CD4-positive, alpha-beta T cell (primary cell): ENCODE measurements at places on chromosomes 6 and 20.

- H3K27ac ChIP-seq, result no peak overlapping the region
- no peaks in the 10 kb centered on the region for H3K36me3 ChIP-seq
- DNase-seq, result no peak
Measured at GRCh38 chr6:14804785-14805210, 441.1 kb upstream of the JARID2 start.

DNA sequence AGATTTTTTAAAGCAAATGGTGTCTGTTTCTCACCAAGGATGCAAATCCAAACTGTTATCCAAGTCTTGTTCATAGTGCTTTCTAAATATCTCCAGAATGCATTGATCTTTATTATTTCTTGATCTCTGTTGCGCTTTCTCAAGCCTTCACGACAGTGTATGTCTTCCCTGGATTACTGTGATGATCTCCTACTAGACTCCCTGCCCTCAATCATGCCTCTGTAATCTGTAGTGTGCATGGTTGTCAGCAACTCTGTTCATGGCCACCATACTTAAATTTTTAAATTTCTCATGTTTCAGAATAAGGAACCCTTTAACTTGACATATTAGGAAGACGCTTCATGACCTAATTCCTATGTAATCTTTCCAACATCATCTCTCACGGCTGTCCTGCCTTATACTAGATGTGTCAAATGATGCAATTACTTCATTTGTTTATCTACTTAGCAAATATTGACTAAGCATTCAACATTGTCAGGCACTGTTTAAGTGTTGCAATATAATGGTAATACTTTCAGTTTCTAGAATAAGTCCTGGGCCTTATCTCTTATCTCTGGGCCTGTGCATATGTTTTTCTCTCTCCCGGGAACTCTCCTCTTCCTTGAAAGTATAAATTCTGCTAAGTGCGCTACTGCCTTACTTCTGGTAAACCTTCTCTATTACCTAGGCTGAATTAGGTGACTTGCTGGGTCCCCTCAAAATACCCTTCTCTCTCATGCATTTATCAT lies 25.6 kb upstream of the AHI1 start:
- H3K4me3 ChIP-seq, result no peak overlapping the region
- H3K27me3 ChIP-seq, result no peaks in the 10 kb centered on the region
- DNase-seq, result no peak
- H3K36me3 ChIP-seq, result no peaks in the 10 kb centered on the region

GRCh38 chr6:148081076-148081475 lies 261.6 kb upstream of the SASH1 start:
- no peaks in the 10 kb centered on the region for H3K27me3 ChIP-seq
- H3K27ac ChIP-seq, result no peak overlapping the region
- H3K4me1 ChIP-seq, result no peaks in the 10 kb centered on the region
- no peaks in the 10 kb centered on the region for H3K36me3 ChIP-seq

DNA sequence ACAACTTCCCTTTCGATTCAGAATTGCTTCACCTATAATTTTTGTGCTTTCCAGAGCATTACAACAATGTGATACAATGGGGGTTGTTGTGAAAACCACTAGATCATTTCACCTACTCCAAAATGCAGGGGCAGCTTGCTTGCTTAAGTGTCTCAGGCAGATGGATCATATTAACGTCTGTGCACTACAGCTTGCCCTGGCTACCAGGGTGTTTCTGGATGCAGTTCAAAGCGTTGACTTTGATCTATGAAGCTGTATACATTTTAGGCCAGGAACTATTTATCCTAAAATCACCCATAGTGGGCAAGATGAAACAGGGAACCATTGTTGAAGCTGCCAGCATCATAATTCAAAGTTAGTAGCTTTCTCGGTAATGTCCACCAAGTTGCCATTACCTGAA lies 339.5 kb upstream of the HSF2 start:
- no peaks in the 10 kb centered on the region for H3K4me1 ChIP-seq
- H3K4me3 ChIP-seq, result no peak overlapping the region
- no peak for DNase-seq

DNA sequence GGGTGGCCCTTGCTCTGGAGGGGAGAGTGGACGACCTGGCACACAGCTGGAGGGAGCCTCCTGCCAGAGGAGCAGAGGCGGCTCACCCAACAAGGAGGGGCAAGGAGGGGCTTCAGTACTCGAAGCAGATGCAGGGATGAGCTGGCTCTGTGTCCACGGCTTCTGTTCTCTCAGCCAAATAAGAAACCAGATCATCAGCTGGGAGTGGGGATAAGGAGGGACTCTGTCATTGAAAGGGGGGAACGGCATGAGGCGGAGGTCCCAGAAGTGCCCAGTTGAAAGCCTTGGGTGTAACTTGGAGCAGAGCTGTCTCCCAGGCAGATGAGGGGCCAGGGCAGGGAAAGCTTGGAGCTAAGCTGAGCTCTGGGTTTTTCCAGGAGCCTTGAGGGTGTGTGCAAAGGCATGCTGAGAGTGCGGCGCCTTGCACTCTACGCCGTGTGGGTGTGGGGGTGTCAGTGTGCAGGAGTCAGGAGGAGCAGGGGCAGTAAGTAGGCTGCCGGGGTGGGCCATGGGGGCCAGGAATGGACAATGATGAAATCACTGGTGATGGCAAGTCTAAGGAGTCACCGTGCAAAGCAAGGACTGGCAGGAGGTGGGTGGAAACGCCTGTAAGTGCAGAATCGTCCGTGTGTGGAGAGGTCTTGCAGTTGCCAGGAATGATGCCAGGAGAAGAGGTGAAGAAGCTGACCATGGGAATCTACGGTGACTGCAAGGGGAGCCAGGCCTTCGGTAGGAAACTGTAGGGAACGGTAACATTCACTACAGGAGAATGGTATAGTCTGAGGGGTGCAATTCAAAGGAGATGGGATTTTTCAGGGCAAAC lies 85.4 kb upstream of the FOXQ1 start:
- H3K4me1 ChIP-seq, result no peaks in the 10 kb centered on the region
- H3K27ac ChIP-seq, result no peak overlapping the region
- no peaks in the 10 kb centered on the region for H3K36me3 ChIP-seq
- no peak overlapping the region for H3K4me3 ChIP-seq
- H3K27me3 ChIP-seq, result no peaks in the 10 kb centered on the region
- DNase-seq, result no peak

- no peaks in the 10 kb centered on the region for H3K27me3 ChIP-seq
- DNase-seq, result no peak
- H3K36me3 ChIP-seq, result no peaks in the 10 kb centered on the region
- H3K4me3 ChIP-seq, result no peak overlapping the region
- H3K27ac ChIP-seq, result no peak overlapping the region
- no peaks in the 10 kb centered on the region for H3K4me1 ChIP-seq
Measured at GRCh38 chr6:11771473-11772048, 7.0 kb downstream of the ADTRP start.

DNA sequence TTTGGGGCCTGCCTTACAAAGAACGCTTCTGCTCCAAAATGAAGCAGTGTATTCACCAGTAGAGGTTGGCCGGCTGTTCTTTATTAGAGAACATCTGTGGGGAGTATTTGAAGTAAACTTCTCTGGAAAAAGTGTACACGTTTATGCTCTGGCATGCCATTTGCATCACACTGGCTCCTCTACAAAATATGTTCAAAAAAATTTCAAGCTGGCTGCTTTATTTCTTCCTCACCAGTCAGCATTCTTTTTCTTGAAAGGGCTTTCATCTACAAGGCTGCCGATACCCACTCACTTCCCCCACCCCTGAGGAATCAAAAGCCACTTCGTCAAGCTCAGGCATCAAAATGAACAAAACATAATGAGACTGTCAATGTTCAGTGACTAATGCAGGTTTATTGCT lies 294.1 kb downstream of the TFAP2B start:
- no peak overlapping the region for H3K4me3 ChIP-seq
- H3K27me3 ChIP-seq, result no peaks in the 10 kb centered on the region
- no peak for DNase-seq
- H3K36me3 ChIP-seq, result no peaks in the 10 kb centered on the region
- no peak overlapping the region for H3K27ac ChIP-seq

- H3K27ac ChIP-seq, result no peak overlapping the region
- H3K4me1 ChIP-seq, result no peaks in the 10 kb centered on the region
- H3K36me3 ChIP-seq, result no peaks in the 10 kb centered on the region
- no peaks in the 10 kb centered on the region for H3K27me3 ChIP-seq
- no peak overlapping the region for H3K4me3 ChIP-seq
Measured at GRCh38 chr20:45337367-45338120, 10.7 kb downstream of the SDC4 start.

GRCh38 chr6:157637941-157638662 lies 184.9 kb upstream of the SNX9 start:
- H3K36me3 ChIP-seq, result no peaks in the 10 kb centered on the region
- DNase-seq, result no peak
- no peaks in the 10 kb centered on the region for H3K27me3 ChIP-seq
- H3K4me1 ChIP-seq, result no peaks in the 10 kb centered on the region
- no peak overlapping the region for H3K27ac ChIP-seq

DNA sequence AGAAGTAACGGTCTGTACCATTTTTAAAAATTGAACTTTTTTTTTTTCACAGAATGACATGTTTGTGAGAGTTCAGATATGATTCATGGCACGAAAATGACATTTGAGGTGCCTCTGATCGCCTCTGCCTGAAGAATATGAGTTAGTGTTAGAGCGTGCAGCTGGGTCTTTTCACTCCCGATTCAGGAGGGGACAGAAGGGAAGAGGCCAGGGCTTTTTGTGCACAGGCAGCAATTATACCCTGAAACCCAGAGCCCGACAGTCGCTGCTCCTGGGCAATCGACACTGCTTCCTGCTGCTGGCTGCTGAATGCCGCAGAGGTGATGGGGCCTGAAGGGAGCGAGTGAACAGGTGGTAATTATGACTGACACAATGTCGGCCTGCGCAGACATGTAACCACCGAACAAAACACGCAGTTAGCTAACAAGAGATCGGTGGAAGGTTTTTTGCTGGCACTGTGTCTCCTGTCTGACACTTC lies 652.0 kb upstream of the NOX3 start:
- no peaks in the 10 kb centered on the region for H3K27me3 ChIP-seq
- DNase-seq, result no peak
- no peaks in the 10 kb centered on the region for H3K4me1 ChIP-seq
- no peaks in the 10 kb centered on the region for H3K36me3 ChIP-seq

- H3K27ac ChIP-seq, result no peak overlapping the region
- H3K27me3 ChIP-seq, result no peaks in the 10 kb centered on the region
- H3K4me1 ChIP-seq, result peaks cover 11% of the 10 kb centered on the region
- DNase-seq, result no peak
- H3K36me3 ChIP-seq, result no peaks in the 10 kb centered on the region
Measured at GRCh38 chr20:63433756-63434531, 38.5 kb downstream of the KCNQ2 start.

- no peak overlapping the region for H3K27ac ChIP-seq
- no peak overlapping the region for H3K4me3 ChIP-seq
- DNase-seq, result no peak
- H3K27me3 ChIP-seq, result peaks cover 3% of the 10 kb centered on the region
- no peaks in the 10 kb centered on the region for H3K4me1 ChIP-seq
- no peaks in the 10 kb centered on the region for H3K36me3 ChIP-seq
Measured at GRCh38 chr6:166201878-166202277, 34.2 kb upstream of the TBXT start.

DNA sequence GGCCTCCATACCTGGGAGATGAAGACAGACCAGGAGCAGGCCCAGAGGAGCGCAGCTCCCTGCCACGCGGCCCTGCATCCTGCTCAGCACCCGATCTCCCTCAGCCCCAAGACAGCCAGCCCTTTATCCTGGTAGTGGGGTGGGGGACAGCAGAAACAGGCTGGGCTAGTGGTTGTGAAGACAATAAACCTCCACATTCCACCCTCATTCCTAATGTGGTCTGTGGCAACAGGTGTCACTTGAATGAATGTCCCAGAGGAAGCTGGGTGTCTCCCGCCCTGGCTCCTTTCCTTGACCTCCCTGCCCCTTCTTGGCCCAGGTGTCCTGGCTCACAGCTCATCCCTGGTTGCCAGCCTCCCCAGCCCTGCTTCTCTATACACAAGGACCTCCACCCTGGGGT lies at the start of gene C6orf15:
Gene C6orf15 (minus strand): TSS at position 98 of the 400 bp plus-strand sequence. CDS start 20 bp downstream, at position 78.
- no peak within 1 kb of the TSS for H3K27ac ChIP-seq
- no peak within 1 kb of the TSS for H3K4me3 ChIP-seq
- no peaks in the 10 kb centered on the region for H3K36me3 ChIP-seq

DNA sequence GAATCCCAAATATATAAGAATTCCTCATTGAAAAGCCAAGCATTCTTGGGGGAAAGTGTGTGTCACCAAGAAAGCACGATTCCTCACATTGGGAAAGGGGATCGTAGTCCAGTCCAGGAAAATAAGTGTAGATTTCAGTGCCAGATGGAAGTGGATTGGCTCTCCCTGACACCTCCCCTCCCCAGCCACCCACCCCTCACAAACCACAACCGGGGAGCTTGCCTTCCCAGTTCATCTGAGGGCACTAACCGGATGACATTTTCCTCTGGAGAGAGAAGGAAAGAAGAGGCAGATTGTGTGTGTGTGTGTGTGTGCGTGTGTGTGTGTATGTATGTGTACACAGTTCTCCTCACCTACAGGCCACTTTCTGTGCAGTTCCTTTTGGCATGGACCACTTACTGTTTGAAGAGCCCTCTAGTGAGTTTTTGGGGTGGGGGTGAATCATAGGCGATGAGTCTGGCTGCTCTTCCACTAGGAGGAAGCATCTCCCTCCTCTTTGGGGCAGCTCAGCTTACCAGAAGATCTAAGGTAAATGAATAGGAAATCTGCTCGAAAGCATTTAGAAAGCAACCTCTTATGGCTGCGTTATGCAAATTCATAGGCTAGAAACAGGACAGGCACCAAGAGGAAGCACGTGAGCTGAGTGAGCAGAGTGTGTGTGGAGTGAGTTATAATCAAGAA lies 20.8 kb downstream of the DAAM2 start:
- H3K4me3 ChIP-seq, result no peak overlapping the region
- H3K36me3 ChIP-seq, result no peaks in the 10 kb centered on the region
- no peak for DNase-seq
- no peak overlapping the region for H3K27ac ChIP-seq

DNA sequence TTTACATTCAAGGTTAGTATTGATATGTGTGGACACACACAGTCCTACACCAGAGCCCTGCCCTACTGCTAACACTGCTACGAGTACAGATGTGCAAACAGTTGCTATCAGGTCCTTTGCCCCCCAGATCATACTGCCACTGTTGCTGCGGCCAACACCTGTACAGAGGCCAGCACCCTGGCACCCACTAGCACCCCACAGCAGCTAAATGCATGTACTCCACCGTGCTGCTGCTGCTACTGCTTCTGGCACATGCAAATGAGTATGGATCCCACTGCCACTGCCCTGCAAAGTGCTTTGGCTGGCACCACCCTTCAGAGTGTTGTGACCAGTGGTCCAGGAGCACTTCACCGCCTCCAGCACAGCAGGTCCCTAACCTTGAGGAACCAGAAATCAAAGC lies 621.9 kb downstream of the GRIK2 start:
- no peak overlapping the region for H3K27ac ChIP-seq
- H3K27me3 ChIP-seq, result no peaks in the 10 kb centered on the region
- no peak for DNase-seq
- no peaks in the 10 kb centered on the region for H3K4me1 ChIP-seq
- H3K4me3 ChIP-seq, result no peak overlapping the region

DNA sequence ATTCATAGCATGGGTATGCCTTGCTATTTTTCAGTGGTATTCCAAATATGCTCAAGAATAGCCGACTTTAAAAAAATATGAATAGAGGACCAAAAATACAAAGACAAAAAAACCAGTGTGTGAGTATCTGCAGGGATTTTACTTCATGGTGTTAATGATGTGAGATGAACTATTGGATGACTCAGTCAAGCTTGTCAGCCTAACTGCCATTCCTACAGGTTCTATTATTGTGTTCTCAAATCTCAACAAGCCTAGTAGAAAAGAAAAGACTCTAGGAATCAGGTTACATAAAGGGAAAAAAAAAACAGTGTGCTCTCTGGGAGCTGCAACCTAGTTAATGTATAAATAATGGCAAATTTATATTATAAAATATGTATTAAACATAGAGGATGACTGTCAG lies 588.4 kb upstream of the BTBD3 start:
- H3K4me1 ChIP-seq, result no peaks in the 10 kb centered on the region
- H3K4me3 ChIP-seq, result no peak overlapping the region
- no peak overlapping the region for H3K27ac ChIP-seq
- H3K27me3 ChIP-seq, result no peaks in the 10 kb centered on the region
- H3K36me3 ChIP-seq, result no peaks in the 10 kb centered on the region
- no peak for DNase-seq
